Karpas-422 (cell line): ENCODE measurements at places on chromosomes 4 and X.

DNA sequence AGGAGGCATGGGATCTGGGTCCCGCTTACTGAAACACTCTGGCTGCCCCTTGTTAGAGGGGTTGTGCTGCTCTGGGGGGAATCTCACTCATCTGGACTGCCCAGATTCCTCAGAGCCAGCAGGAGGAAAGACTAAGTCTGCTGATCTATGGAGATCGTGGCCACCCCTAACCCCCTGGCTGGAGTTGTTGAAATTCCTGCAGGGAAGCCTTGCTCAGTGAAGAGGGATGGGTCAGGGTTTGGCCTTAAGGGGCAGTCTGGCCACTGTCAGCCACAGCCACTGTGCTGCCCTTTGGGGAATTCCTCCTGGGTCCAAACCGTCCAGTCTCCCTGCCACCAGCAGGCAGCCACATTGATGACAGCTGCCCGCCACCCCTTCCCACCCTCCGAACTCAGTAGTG is 362.0 kb upstream of the AMOT start:
- DNase-seq, result no peak

- no peak for DNase-seq
These were observed 55.6 kb downstream of the SORCS2 start for GRCh38 chr4:7247946-7248345.

- DNase-seq, result no peak
These were observed 4.4 kb upstream of the CHM start for GRCh38 chrX:86051741-86052140.

GRCh38 chr4:147009875-147010274 is 64.2 kb upstream of the TTC29 start:
- no peak for DNase-seq

GRCh38 chr4:88110826-88111225 is 47.6 kb downstream of the ABCG2 start:
- DNase-seq, result no peak

DNA sequence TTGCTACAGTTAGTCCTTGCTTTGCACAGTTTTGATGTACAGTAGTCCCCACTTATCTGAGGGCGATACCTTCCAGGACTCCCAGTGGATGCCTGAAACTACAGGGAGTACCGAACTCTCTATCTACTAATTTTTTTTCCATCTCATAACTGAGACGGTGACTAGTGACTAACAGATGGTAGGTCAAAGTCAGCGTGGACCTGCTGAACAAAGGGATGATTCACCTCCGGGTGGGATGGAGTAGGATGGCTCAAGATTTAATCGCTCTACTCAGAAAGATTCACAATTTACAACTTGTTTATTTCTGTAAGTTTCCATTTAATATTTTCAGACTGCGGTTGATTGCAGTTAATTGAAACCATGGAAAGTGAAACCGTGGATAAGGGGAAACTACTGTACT is 655.8 kb downstream of the ZNF674 start:
- no peak for DNase-seq

DNA sequence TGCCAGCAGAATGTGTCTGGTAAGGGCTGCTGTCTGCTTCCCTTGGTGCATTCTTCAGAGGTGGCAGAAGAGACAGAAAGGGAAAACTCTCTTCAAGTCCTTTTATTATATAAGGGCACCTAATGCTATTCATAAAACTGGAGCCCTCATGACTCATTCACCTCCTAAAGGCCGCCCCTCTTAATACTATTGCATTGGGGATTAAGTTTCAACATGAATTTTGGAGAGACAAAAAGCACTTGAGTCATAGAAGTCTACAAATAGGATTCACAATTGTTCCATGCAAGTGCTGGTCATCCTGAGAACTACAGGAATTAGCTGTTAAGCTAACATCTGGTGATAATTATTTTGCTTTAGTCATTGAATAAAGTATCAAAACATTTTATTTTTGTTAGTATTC is 349.5 kb downstream of the HS3ST1 start:
- no peak for DNase-seq

DNA sequence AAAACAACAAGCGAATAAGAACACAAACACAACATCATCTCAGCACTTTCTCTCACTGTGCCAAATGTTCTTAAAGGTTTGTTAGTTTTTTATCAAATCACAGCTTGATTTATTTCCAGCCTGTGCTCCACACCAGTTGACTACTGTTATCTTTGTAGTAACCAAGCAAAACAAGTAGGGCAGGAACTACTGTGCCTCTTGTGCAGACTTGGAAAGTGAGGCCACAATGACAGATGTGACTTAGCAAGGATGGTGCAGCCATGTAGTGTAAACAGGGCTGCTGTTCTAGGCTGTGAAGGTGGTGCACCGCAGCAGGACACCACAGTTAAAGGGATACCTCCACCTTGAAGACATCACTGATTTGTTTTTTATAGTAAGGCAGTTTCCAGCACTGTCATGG is 170.0 kb downstream of the IL1RAPL1 start:
- DNase-seq, result no peak

DNA sequence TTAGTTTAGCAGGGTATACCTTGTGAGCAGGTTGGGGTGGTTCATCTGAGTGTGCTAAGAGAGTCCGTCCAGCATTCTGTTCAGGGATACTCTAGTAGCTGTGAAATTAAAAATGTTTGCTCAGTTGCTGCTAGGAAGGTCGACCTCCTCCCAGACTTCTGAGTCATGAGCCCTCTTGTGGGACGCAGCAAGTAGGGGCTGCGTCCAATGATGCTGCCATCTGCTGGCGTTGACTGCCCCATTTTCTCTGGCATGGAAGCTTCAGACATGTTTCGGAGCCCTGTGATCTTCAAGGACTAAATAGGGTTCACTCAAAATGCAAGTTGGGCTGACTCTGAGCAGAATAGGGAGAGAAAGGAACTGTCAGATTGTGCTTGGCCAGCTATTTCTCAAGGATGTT is 201.0 kb upstream of the ARSJ start:
- peak; percentile 70 for DNase-seq

DNA sequence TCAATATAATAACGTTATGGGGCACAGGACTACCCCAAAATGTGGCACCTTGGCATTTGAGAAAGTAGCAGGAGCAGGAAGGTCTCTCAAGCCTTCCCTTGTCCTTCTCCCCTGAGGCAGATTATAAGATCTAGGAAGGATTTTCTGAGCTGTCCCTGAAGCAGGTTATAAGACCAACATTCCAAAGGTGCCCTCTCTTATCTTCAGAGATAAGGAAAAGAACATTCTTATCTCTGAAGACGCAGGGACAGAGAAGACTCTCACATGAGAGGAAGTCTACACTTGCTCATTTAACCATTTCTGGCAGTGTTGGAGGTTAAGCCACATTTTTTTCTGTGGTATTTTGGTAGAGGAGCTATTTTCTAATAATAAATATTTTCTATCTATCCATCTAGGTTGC is 437.9 kb upstream of the MAOA start:
- DNase-seq, result no peak

DNA sequence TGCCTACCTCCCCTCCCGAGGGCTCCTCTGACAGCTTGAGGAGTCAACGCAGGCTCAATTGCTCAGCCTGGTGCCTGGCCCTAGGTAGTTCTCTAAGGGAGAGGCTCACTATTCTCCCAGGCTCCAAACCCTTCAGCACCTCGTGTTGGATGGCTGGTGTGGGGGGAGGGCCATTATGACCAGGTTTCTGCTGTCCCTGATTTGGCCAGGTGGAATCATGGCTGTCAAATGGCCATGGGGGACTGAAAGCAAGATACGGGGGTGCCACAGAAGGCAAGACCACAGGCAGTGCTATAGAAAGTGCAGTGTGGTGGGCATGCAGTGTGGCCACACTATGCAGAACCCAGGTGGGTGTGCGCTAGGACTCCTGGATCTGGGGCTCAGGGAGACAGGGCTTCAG is 9.5 kb downstream of the PNMA6F start:
- DNase-seq, result no peak
